ENCODE measurements at places on chromosomes 2 and 18. TPM values are rescaled to one million over a fixed set of nuclear protein-coding genes. Genes with fewer than 3 reads are reported as not detected.

Gene IKZF2
- 5.1 TPM for total RNA-seq

Gene NT5DC4
- not detected for total RNA-seq

Gene SLC9A4
- under 0.01 TPM for total RNA-seq

Gene C2orf78
- total RNA-seq: not detected

Gene FLACC1
- 0.74 TPM for total RNA-seq

Gene LRRC30
- not detected for total RNA-seq

Gene MAP2
- total RNA-seq: 0.71 TPM

Gene IL36G
- not detected for total RNA-seq

Gene TMEM247
- total RNA-seq: not detected

Gene PLA2R1
- 10.0 TPM for total RNA-seq

Gene FAM228A
- 0.18 TPM for total RNA-seq

Gene MBP
- total RNA-seq: 43.8 TPM

Gene INO80D
- 4.2 TPM for total RNA-seq

Gene SFXN5
- total RNA-seq: 10.2 TPM

Gene ANKRD36
- 19.5 TPM for total RNA-seq

Gene SPC25
- total RNA-seq: 0.28 TPM

Gene AKAIN1
- total RNA-seq: not detected

Gene ARHGAP15
- total RNA-seq: 0.09 TPM

Gene WDR12
- 34.9 TPM for total RNA-seq

Gene FIGN
- total RNA-seq: 0.65 TPM

Gene ANKRD30BL
- total RNA-seq: not detected

Gene TLX2
- total RNA-seq: not detected

Gene RAB1A
- 82.5 TPM for total RNA-seq

Gene ASPRV1
- total RNA-seq: 0.28 TPM

Gene EVA1A
- 13.4 TPM for total RNA-seq

Gene ALPP
- total RNA-seq: not detected

Gene IL1R1
- 193 TPM for total RNA-seq

Gene MYO1B
- total RNA-seq: 83.3 TPM

Gene CD28
- total RNA-seq: under 0.01 TPM
